Right lung (tissue), 10 donors: ENCODE measurements at places on chromosomes 1 and 21.

- DNase-seq = peak; percentile 48
These were observed 236.5 kb upstream of the JUN start for GRCh38 chr1:59020151-59020997.

- DNase-seq = no peak
These were observed 76.4 kb downstream of the GLUL start for GRCh38 chr1:182315167-182315556.

DNA sequence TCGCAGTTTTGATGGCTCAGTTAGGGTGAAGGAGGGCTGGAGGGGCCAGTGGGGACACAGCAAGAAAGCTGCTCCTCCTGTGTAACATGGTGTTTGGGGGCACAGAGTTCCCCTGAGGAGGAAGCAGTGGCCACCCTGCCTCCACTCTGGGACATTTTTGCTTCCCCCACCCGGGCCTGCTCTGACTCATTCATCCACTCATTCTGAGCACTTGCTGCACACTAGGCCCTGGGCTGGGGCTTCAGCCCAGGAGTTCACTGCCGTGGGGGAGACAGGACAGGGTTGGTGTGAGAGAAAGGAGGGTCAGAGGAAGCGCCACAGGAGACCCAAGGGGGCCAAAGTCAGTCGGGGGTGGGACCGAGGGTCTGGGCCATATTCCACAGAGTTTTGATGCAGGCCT lies 41.4 kb upstream of the ACOT11 start:
- DNase-seq = no peak

DNA sequence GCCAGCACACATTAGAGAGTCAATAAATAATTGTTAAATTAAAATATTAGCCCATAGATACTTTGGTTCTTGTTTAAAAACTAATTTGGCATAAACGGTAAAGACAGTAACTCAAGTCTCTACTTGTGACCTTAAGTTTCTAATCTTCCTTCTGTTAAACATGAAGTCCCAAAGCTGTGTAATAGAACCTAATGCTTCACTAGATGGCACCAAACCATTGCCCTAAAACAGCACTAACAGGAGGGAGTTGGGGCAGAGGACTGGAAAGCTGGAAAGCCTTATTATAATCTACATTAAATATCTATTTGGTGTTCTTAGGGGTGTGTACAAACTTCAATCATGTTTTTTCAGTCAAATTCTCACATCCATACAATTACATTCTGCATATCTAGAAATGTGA lies 176.7 kb downstream of the OLFM3 start:
- DNase-seq = peak; percentile 42

DNA sequence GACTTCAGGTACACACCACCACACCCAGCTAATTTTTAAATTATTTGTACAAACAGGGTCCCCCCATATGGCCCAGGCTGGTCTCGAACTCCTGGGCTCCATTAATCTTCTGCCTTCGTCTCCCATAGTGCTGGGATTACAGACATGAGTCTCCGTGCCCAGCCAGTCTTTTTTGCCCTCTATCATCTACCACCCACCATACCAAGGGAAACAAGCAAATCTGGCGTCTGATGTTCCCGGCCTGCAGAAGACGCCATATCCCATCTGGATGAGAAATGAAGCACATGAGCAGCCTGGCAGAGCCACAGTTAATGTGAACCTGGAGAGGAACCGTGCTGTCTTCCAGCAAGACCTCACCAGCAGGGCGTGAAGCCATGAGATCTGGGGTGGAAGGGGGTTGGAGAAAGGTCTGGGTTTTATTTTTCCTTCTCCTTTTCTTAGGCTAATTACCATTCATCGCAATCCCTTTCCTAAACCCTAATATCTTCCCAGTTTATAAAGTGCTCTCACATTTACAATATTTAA lies 1.8 kb upstream of the PRELP start:
- DNase-seq = no peak
